ENCODE measurements at places on chromosomes 12 and 14. TPM values are rescaled to one million over a fixed set of nuclear protein-coding genes. Genes with fewer than 3 reads are reported as not detected.

Gene KRT3
- not detected for total RNA-seq

Gene MORN3
- 0.21 TPM for total RNA-seq

Gene SERPINA5
- total RNA-seq, result not detected

Gene FGD4
- 31.1 TPM for total RNA-seq

All from tracheal epithelial cell (primary cell).